ENCODE measurements at places on chromosomes 16 and 17.

- DNase-seq = no peak
Observed at GRCh38 chr17:77679589-77679988, 278.9 kb upstream of the TNRC6C start.

- no peak for DNase-seq
Observed at GRCh38 chr16:38941-39892, 14.2 kb downstream of the POLR3K start.

- DNase-seq = no peak
Observed at GRCh38 chr16:18833707-18834505, 32.6 kb upstream of the ARL6IP1 start.

- DNase-seq = peak; percentile 24
Observed at GRCh38 chr16:78437352-78437968, 338.0 kb downstream of the WWOX start.

GRCh38 chr16:23847948-23848347 is 12.2 kb downstream of the PRKCB start:
- DNase-seq = no peak

- DNase-seq = no peak
Observed at GRCh38 chr16:74666010-74666421, 661 bp downstream of the RFWD3 start.

DNA sequence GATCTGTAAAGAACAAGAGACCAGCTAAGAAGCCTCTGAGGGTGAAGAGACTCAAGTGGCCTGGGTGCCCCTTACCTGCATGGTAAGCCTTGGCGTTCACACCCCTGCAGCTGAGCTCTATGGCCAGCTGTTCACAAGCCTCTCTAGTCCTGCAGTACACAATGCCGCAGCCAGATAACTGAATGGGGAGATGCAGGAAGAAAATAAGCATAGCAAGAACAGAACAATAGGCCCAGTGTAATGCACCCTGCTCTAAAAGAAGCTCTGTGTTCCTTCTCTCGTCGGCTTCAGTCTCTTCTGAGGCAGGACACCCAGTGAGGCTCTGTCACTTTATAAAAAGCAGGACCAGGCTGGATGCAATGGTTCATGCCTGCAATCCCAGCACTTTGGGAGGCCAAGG is 5.4 kb downstream of the RECQL5 start:
- peak; percentile 62 for DNase-seq

- DNase-seq = no peak
Observed at GRCh38 chr17:74444406-74444805, 12.5 kb downstream of the GPRC5C start.

DNA sequence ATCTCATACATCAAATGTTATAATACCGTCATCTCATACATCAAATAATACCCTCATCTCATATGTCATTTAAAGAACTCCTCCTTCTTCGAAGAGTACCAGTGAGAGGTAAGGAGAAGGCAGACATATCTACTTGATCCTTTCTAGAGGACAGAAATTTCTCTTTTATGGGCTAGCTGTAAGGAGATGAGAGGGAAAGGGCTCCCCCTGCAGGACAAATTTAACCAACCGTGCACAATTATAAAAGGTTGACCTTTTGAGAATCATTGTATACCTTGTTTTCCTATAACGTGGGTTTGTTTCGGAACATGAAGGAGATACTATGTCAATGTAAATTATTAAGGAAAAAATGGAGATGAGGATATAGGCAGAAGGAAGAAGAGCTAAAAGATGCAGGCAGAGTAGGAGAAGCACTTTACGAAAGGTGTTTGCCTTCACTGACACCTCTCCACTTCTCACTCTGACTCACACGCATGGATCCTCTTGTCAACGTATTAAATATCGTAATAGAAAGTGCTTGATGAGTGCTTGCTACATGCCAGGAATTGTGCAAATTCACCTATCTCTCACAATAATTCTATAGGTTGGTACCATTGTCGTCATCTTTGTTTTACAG is 465.9 kb upstream of the ERCC4 start:
- no peak for DNase-seq

GRCh38 chr17:35795007-35795870 is at the start of gene MMP28:
Gene MMP28 (minus strand): TSS chr17:35795641. CDS start chr17:35795377, 264 bp downstream.
- DNase-seq = no peak

- no peak for DNase-seq
Observed at GRCh38 chr16:62549875-62550274, 513.6 kb upstream of the CDH8 start.

DNA sequence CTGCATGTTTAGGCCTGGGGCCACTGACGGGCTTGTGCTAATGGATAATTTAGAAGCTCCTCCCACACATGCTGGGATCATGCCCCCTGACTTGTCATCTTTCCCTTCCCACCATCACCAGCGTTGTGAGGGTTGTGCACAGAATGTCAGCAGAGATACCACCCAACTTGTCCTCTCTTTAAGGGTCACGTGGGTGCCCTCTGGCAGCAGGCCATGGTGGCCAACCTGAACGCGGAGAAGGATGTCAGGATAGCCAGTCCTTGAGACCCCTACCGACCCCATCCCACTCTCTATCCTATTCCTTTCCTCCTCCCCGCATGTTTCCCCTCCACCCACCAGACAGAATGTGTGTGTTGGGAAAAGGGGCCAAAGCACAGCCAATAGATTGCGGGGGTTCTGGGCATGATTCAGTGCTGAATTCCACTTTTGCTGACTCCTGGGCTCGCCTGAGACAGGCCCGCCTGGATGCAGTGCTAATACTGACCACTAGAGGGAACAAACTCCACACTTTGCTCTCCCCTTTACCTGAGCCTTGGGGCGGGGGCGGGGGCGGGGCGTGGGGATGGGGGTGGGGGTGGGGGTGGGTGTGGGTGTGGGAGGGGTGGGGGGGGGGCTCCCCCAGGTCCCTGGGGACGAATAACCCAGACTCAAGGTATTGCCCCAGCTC is at the start of gene GH2:
Gene GH2, minus strand, starts transcription at position 10 of the 667 bp plus-strand sequence. CDS start 143 bp downstream, outside the sequence.
- DNase-seq = no peak

- DNase-seq = no peak
Observed at GRCh38 chr17:42989726-42990652, 8.2 kb upstream of the RPL27 start.

GRCh38 chr16:68893710-68894705 is 50.7 kb downstream of the TANGO6 start:
- no peak for DNase-seq

DNA sequence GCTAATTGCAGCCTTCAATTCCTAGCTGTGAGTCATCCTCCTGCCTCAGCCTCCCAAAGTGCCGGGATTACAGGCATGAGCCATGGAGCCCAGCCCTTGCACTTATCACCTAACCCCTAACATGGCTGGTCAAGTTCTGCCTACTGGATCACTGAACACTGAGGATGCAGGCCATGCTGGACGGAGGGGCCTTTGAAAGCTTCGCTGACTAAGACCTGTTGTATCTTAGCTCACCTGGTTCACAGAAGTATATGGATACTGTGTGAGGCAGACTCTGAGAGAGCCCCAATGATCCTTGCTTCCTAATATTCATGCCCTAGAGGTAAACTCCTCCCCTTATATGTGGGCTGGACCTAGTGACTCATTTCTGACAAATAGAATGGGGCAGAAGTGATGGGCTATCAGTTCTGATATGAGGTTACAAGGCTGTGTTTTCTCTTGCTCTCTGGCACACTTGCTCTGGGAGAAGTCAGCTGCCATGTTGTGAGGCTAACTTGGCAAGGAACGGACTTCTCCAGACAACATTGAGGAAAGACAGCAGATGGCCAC is 11.7 kb upstream of the TMIGD1 start:
- no peak for DNase-seq

DNA sequence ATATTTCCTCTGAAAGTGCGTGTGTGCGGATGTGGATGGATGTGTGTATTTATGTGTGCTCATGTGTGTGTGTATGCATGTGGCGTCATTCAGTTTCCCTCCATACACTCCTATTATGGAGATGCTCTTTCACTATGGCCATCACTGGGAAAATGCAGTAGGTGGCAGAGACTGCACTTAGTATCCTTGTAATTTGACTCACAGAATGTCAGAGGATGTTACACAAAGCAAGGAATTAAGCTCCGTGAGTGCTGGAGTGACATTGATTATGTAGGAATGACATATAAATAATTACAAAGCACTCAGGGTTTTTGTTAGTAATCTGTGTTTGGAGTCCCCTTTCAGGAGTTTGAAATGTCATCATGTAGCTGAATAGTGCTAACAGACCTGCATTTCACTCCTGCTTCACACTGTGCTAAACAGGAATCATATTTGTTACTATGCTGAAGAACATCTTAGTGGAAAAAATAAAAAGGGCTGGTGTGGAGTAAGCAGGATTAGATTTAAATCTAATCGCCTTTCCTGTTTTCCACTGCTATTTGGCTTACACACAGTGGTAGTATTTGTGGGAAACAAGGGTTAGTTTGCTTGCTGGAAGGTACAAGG is 59.6 kb downstream of the HS3ST4 start:
- no peak for DNase-seq

DNA sequence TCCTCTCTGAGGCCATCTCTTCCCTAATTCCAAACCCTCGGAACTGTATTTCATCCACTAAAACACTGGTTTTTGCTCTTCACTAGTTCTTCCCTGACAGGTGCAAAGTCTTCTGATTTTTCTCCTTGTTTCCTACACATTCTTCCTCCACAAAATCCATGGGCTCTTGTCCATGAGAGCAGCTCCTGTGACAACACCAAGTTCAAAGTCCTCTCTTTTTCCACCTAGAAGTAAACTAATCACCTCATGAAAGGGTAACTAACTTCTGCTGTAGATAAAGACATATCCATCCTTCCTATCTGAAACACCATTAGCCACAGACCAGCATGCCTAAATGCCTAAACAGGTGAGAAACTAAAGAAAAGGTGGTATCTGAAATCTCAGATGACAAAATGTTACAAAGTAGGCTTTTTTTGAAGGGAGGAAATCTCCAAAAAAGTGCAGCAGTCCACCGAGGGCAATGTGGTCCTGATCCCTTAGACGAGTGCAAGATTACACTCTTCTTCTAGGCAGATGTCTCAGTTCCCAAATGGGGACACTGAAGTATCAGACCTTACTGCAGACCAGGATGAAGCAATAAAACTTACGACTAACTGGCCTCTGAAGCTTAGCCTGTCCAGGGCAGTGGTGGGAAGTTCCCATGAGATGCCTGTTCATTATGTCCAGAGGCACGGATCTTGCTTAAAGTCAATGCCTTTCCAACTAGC is 2.8 kb downstream of the PIP4K2B start:
- DNase-seq = no peak

- DNase-seq = no peak
Observed at GRCh38 chr17:6101706-6102105, 31.5 kb downstream of the WSCD1 start.

GRCh38 chr17:76872221-76872873 is 4.1 kb downstream of the MGAT5B start:
- no peak for DNase-seq

DNA sequence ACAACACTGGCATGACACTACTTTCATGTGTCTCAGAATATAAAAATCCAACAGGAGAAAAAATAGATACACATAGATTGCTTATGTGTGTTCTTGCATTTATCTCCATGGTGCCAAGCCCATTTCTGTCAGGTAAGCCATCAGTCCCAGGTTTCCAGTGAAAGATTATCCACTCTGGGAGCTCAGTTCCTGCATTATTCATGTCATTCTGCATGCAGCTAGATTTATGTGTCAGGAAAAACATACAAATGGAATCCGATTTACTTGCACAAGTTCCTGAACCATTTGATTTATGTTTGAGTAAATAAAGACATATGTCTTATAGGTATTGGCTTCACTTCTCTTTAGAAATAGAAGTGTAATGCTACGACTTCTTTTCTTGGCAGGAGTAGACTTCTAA is 569.7 kb downstream of the KCNJ2 start:
- no peak for DNase-seq

GRCh38 chr17:72386619-72387237 is 265.9 kb downstream of the SOX9 start:
- no peak for DNase-seq

GRCh38 chr17:38561416-38562214 is 44.1 kb downstream of the SRCIN1 start:
- no peak for DNase-seq

- DNase-seq = no peak
Observed at GRCh38 chr17:82305727-82306300, 11.6 kb downstream of the CD7 start.

- DNase-seq = no peak
Observed at GRCh38 chr17:1759529-1759928, 2.3 kb upstream of the SERPINF1 start.

DNA sequence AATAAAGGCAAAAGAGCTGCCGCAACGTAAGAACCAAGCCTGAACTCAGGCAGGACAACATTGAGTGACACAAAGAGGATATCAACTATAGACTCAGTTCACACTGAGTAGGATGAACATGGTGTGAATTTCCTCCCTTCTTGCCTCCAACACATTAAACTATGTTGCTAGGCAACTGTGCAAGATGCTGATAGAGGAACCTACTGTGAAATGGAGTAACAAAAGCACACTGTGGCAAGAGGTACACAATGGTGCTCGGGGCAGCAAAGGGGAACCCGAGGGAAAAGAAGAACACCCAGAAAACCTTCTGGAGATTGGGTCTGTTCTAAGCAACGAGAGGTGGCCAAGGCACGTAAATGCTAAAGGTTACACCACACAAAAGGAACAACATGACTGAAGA is 34.1 kb downstream of the GRB2 start:
- no peak for DNase-seq

DNA sequence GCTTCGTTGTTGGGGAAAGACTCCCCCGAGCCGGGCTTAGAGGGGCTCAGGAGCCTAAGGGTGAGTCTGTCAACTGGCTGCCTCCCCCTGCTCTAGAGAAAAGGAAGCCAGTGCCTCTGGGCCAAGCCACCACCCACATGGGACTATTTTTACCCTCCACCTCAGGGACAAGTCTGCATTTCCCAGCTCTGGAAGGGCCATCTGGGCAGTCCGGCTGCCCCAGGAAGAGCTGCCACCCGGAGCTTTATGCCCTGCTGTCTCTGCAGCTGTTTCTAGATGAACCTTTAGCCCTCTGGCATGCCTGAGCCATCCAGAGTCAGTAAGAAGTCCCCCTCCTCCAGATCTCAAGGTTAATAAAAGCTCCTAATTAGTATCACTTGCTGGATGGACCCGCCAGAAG is 5.3 kb upstream of the RPRML start:
- no peak for DNase-seq

DNA sequence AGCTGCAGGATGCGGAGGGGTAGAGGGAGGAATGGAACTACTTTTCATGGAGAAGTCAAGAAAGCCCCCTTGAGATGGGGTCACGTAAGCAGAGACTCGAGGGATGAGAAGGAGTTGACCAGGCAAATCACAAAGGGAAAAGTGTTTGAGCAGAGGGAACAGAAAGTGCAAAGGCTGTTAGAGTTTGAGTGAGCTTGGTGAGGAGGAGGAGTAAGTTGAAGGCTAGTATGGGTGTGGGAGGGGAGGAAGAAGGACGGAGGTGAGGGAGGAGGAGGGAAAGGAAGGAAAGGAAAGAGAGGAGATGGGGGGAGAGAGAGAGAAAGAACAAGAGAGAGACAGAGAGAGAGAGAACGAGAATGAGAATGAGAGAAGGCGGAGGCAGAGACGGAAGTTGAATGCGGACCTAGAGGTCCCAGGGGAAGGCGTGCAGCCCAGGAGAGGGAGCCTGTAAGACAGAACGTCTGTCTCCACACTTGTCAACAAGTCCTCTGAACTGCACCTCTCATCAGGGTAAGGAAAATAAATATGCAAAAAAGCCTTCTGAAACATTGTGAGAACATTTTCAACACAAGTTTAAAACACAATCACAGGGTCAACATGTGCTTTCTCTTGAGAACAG is 279.8 kb upstream of the EEF2KMT start:
- no peak for DNase-seq

- DNase-seq = no peak
Observed at GRCh38 chr16:46932802-46933201, 40.7 kb downstream of the DNAJA2 start.

- DNase-seq = no peak
Observed at GRCh38 chr17:50397919-50398285, 579 bp upstream of the LRRC59 start.
